Bronchial epithelial cell (primary cell): ENCODE measurements at places on chromosomes 6 and 20.
A peak's percentile ranks its signal among the peaks of the same experiment; 100 is the strongest.

DNA sequence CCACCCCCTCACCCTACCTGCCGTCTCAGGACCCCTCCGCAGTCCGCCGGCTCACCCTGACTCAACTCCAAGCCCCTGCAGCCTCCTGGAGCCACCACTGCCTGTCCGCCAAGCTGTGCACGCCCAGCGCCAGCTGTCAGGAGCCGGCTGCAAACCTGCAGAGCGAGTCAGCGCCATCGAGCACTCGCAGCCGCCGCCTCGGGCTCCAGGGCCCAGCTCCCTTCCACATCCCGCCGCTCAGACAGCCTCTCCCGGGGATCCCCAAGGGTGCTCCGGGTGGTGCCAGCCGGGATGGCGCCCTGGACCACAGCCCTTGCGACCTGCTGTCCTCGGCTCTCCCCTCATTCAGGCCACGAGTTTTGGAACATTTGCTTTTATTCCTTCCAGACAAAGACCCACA, 4.3 kb downstream of the TNNC2 start:
- DNase-seq: peak; percentile 27

DNA sequence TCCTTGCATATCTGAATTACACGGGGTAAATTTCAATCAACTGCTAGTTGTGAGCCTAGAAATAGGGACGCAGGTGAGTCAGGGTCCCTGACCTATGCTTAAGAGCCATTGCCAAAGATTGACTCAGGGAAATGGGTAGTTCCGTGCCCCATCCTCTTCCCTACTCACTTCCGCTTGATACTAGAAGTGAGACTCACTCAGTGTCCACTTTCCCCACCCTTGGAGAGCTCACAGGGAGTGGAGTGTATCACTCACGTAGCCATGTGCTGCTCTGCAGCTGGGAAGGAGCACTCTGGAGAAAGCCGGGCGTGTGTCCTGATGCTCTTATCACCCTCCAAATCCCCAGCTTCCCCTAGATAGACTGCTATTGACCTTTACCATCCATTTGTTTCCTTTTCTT, 543 bp upstream of the MUC22 start:
- DNase-seq: no peak

DNA sequence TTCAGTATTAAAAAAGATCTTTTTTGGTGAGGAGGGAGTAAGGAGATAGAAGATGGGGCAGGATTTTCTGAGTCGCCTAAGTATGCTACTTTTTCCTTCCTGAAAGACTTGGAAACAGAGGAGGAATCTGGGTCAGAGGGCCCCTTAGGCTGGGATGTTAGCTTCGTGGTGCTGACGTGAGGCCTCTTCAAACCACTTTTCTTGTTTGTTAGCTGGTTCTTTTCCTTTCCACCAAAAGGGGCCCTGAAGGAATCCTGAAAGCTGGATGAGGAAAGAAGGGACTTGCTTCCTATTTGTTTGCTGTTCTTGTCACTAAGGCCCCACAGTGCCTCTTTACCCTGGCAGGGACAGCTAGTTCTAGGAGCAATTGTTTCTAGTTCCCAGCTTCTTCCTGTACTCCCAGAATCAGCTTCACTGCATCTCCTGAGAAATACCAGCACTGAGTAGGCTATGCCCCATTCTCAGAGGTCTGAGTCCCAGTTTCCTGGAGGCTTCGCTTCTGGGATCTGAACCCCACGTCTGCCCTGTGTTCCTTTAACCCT, 2.2 kb upstream of the IL20RA start:
- DNase-seq: no peak

GRCh38 chr20:59620860-59621505, 16.6 kb downstream of the PHACTR3 start:
- no peak for DNase-seq

DNA sequence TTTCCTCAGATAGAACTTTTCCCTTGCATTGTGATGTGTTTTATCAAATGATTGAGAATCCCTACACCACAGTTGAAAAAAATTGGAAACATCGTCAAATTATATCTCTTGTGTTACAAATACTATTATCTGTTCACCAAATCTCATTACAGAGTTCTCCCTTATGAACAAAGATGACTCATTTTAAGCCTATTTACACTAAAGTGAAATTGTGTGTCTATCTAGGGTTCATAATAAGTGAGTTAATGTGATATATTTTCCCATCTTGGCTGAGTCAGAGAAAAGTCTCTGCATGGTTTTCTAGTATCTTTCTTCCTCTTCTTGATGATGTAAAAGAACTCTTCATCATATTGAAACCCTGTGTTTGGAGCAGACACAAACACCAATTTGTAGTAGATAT, 1263.3 kb upstream of the EYS start:
- no peak for DNase-seq

DNA sequence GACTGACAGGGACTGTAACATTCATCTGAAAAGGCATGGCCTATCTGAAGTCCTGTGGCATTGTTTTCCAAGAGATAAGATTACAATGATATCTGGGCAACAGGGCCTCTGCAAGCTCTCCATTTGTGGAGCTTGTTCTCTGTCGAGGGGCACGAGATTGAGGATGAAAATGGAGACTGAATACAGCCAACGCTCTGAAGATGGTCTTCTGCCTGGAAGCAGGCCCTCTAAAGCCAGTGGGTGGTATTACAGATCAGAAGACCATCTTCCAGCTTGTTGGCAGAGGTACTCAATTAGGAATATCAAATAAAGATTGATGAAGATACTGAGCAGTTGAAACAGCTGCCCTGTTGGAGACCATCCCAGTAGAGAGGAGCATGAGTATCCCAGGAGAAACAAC, 288.2 kb downstream of the CENPW start:
- DNase-seq: no peak

- DNase-seq: no peak
Measured at GRCh38 chr6:37635319-37635718, 62.4 kb downstream of the MDGA1 start.

DNA sequence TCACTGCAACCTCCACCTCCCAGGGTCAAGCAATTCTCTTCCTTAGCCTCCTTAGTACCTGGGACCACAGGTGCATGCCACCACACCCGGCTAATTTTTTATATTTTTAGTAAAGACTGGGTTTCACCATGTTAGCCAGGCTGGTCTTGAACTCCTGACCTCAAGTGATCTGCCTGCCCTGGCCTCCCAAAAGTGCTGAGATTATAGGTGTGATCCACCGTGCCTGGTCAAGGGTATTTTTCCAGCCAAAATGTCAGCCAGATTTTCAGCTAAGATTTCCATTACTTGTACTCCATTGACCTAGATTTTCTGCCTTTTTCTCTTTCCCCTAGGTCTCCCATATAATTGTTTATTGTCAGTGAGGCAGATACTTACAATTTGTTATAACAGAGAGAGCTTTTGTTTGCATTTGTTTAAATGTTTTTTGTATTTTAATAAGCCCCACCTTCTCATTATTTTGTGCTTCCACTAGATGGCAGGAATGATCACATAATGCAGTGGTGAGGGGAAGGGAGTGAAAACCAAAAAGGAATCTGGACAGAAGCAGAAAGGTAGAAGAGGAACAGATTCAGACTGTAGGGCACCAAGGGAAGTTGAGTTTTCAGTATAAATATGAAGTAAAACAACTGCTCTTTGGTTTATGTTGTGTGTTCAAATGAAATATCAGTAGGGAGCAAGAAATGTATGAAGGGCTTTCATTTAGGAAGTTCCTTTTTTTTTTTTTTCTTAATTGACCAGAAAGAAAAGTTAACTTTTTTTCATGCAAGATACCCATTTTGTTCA, 29.7 kb downstream of the RPF2 start:
- peak; percentile 46 for DNase-seq

DNA sequence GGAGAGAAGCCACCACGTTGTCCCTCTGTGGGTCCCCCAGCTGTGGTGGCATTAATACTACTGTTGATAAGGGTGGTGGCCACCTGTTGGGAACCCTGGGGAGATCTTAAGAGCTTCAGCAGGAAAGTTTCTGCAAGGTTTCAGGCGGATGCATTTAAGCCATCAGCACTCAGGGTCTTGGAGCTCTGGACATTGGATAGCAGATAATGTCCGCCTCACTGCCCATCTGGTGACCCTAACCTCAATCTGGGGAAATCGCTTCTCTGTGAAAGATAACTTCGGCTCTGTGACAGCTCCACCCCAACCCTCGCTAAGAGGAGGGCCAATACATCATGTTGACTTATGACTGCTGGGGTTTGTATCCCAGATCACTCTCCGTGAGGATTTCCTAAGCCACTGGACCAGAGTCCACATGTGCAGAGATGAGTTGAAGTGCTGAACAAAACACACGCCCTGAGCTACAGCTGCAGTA, 92.9 kb downstream of the FOXC1 start:
- DNase-seq: no peak

GRCh38 chr20:5195655-5196054, 68.8 kb downstream of the CDS2 start:
- peak; percentile 37 for DNase-seq

- no peak for DNase-seq
Measured at GRCh38 chr6:33746651-33747100, at the start of gene IP6K3. TSS of gene IP6K3 (minus strand) at chr6:33746905. CDS start at chr6:33735476, 11,429 bp downstream.

- peak; percentile 31 for DNase-seq
Measured at GRCh38 chr6:45377043-45377553, 636 bp downstream of the SUPT3H start.
